ENCODE measurements at places on chromosomes 7 and 10.

GRCh38 chr10:46018453-46019176 is 11.8 kb downstream of the NCOA4 start:
- DNase-seq, result peak; percentile 79

- DNase-seq, result peak; percentile 87
Measured at GRCh38 chr10:6473901-6474370, 106.1 kb downstream of the PRKCQ start.

GRCh38 chr7:93690021-93690420 is 115.5 kb upstream of the CALCR start:
- DNase-seq, result no peak

DNA sequence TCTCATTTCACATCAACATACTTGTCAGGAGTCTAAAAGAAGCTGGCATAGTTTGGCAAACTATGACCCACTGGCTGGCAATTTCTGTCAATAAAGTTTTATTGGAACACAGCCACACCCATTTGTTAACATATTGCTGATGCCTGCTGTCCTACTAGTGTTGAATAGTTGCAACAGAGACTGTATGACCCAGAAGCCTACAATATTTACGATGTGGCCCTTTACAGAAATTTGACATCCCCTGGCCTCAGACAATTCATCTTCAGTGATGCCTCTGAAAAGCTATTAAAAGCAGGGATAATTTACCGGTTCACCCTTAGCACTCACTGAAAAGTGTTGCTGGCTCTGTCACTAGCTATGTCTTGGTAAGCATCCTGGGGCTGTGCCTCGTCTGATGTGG is 155.2 kb downstream of the ARID5B start:
- no peak for DNase-seq

GRCh38 chr10:93412801-93413200 is 69.3 kb downstream of the MYOF start:
- DNase-seq, result peak; percentile 75

DNA sequence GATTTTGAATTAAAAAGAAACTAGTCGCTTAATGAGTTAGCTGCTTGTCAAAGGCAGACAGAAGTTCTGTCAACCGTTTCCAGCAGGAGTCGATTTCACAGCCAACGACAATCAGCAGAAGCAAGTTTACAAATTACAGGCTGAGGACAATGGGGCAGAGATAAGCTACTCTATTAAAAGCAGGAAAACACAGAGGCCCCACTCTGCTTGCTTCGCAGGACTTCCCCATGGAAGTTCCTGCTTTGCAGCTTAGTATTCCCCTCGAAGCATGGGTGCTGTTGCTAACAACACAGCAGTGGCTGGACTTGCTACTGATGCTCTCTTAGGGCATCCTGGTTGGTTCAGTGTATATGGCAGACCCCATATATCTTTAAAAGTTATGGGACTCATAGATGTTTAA is 50.8 kb upstream of the KLF6 start:
- peak; percentile 94 for DNase-seq

DNA sequence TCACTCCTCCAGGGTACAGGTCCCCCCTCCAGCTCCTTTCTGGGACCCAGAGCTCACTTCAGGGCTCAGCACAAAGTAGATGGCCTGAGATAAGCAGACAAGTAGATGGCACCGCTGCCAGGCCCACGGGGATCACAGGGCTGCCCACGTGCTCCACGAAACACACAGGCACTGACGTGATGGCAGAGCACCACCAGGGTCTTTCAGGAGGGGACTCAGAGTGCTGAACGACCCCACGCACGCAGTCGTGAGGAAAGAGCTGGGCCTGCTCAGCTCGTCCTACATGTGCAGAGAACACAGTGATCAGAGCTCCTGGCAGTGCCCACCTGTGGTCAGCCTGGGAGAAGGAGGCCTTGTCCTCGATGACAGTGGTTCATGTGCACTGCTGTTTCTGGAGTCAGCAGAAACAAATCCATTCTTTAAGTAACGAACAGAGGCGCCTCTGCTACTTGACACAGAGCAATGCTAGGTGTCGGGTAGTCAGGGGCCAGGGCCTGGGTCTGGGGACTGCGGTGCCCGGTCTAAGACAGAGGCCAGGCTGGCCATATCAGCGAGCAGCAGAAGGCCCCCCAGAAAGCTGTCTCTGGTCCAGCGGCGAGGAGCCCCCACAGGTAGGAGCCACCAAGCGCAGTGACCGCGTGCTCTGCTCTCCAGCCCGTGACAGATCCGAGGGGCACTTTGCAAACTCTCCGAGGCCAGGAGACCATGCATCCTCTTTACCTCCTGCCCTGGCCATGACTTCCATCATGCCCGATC is 129.8 kb upstream of the FAM20C start:
- no peak for DNase-seq

DNA sequence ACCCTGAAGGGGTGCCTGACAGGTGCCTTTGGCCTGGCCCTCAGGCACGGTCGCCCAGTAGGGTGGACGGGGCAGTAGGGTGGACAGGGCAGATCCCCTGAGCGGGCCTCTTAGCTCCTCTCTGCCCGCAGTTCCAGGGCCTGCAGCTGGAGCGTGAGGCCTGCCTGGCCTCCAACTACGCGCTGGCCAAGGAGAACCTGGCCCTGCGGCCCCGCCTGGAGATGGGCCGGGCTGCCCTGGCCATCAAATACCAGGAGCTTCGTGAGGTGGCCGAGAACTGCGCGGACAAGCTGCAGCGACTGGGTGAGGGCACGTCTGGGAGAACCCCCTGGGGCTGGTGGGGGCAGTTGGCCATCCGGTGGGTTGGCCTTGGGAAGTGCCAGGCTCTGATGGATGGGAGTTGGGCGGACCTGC is 1.7 kb downstream of the VPS37D start:
- no peak for DNase-seq

DNA sequence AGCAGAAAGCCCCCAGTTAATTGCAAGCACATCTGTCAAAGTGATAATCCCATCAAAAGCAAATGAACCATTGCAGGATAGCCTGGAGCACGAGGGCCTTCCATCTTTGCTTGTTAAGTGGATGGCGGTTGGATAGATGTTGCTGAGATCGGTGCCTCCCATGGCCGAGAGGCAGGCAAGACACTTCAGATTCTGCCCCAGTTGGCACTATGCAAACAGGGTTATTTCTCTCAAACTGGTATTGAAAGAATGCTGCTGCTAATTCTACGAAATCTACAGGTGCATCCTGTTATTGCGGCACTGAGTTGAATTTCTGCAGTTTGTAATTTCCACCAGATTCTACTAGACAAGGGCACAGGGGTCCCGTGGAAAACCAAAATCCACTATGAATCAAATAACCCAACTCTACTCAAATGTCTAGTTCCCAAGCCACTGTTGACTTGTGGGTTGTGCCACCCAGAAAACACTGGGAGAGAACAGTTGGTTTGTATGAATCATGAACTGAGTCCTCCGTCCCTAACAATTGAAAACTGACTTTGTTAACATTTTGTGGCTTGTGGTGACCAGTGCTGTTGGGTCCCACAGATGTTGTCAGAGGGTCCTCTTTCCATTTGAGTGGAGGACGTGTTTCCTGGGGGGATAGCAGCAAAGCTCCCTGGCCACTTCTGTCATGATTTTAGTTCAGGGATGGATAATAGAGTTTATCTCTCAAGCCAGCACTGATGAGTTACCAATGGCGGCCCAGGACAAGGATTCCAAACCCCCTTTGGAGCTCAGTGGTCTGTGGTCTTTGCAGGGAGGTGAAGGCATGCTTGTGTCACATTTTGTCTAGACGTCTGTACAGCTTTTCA is 7.1 kb upstream of the IL2RA start:
- DNase-seq, result no peak

DNA sequence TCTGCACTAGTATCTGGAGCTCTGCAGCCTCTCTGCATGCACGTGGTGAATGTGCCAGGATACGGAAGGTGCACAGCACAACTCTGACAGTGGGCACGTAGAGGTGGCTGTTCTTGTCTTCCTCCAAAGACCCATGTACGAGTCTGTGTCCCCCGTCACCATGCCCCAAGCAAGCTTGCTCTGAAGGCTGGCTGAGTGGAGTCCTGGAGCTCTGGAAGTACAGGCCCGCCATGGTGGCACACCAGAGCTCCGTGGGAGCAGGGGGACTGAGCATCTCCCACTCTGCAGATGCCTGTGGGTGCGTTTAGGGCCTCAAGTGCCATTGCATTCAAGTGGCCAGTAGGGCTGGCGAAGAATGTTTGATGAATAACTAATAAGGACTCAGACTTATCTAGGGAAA is 17.1 kb downstream of the BCCIP start:
- no peak for DNase-seq

- DNase-seq, result peak; percentile 29
Measured at GRCh38 chr10:17236468-17237148, 8.6 kb downstream of the VIM start.

GRCh38 chr7:114051871-114052331 is 133.1 kb upstream of the PPP1R3A start:
- peak; percentile 85 for DNase-seq

DNA sequence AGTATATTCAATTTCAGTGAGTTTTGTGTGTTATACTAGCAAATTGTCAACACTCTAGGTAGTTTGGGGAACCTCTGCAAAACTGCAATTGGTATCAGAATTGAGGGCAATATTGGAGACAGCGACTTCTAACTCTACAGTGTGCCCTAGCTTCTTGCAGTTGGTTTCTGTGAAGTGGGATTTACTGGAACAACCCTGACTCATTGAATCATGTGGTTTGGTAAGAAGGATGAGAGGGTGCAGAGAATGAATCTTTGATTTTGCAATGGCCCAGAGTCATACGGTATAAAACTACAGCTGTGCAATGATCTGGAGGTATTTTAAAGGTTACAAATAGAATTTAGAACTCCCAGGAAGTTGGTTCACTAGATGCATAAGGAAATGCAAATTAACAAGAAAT is 129.1 kb upstream of the PPP1R3A start:
- peak; percentile 90 for DNase-seq

DNA sequence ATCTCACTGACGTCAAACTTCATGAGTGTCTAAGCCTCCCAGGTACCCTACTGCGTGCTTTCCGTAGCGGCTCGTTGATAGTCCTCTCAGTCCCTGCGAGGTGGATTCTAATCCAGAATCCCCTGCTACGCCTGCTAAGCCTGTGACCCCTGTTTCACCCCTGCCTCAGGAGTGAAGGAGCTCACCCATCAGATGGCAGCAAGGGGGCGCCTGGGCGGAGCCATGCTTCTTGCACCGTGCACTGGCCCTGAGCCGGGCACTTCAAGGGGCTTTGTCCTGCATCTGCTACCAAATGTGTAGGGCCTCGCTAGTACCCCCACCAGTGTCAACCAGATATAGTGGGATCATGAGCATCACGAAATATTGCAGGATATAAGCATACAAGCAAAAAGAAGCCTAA is 918 bp upstream of the STRA8 start:
- DNase-seq, result no peak

GRCh38 chr10:100020886-100021253 is 11.1 kb upstream of the DNMBP start:
- DNase-seq, result no peak

- no peak for DNase-seq
Measured at GRCh38 chr7:27149842-27150567, 2.4 kb downstream of the HOXA3 start.

DNA sequence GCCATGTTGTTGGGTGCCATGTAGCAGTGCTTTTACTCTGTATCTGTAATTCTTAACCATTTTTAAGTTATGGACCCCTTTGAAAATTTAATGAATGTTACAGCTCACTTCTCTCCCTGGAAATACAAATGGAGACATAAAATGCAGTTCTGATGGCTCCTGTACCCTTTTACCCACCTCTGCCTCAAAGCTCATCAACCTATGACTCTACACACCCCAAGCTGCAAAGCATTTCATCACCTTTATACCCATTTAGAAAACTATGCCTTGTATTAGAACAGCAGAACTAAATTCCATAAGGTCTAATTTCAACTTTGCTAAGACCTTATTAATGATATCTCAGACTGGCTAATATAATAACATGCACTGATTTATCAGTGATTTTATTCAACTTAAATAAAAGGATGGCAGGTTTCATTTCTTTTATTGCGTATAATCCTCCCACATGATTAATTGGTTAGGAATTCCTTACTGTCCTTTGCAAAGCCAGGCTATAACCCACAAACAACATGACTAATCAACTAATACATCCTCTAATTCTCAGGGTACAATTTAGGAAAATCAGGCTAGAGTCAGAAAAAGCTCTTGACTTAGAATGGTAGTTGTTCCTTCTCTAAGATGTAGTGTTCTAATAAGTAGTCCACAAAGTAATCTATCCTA is 68.1 kb downstream of the CPEB3 start:
- no peak for DNase-seq

GRCh38 chr7:5452937-5453540 is 29.4 kb upstream of the TNRC18 start:
- peak; percentile 52 for DNase-seq

Data from inflammatory macrophage treated with lipopolysaccharide for 4 hours (primary cell).